Activated naive CD4-positive, alpha-beta T cell treated with anti-CD3 and anti-CD28 coated beads, Interleukin-2, amount 10 ng/mL, durations not matched to agents 7 days and 5 days (primary cell): ENCODE measurements at places on chromosomes 12 and 14.

- no peak for DNase-seq
Measured at GRCh38 chr12:89461649-89462612, 62.7 kb downstream of the GALNT4 start.

- no peak for DNase-seq
Measured at GRCh38 chr12:104376650-104377513, 73.3 kb downstream of the EID3 start.

- DNase-seq, result no peak
Measured at GRCh38 chr12:25744313-25744712, 191.2 kb upstream of the LMNTD1 start.

DNA sequence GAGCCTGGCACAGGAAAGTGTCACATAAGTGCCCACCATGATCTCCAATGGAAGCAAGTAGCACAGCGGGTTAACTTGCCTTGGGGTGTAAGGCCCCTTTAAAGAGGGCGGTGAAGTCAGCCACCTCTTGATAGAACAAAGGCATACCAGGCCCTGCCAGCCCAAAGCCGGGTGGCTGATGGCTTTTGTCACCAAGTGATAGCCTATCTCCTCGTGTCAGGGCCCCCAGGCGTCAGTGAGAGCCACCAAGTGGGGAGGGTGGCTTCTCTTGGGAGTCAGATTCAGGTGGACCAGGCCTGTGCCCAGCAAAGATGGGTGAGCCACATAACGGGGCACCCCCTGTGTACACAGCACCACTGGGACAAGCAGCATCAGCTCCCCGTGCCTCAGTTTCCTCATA is 8.3 kb upstream of the MYL2 start:
- no peak for DNase-seq

DNA sequence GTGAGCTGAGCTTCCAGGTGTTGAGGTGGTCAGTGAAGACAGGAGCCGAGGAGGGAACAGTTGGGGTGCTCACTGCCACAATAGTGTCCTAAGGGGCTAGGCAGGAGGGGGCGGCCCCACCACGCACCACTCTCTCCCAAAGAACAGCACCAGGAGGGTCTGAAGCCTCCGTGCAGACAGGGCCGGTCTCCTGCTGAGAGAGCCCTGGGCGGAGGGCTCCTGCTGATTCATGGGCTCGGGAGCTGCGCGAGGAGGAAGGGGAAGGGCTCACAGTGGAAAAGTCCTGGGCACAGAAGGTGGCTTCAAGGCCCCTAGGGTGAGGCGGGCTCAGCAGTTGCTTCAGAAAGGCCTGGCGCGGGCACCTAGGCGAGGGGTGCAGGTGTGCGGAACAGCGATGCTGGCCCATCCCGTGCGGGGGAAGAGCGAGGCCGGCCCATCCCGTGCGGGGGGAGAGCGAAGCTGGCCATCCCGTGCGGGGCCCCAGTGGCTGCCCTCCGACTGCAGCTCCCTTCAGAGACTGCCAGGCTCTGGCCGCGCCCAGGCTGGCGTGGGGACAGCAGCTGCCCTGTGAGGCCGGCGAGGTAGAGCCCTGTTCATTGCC is 176.7 kb downstream of the ADGRD1 start:
- DNase-seq, result no peak

GRCh38 chr14:76434220-76434619 is 58.3 kb downstream of the ESRRB start:
- no peak for DNase-seq

- DNase-seq, result no peak
Measured at GRCh38 chr12:5388581-5389535, 43.0 kb upstream of the NTF3 start.

GRCh38 chr12:122363782-122364181 is 58.7 kb downstream of the CLIP1 start:
- DNase-seq, result no peak
